Fibroblast of the aortic adventitia (primary cell): ENCODE measurements at places on chromosomes 1 and 21. TPM values are rescaled to one million over a fixed set of nuclear protein-coding genes. Genes with fewer than 3 reads are reported as not detected.

DNA sequence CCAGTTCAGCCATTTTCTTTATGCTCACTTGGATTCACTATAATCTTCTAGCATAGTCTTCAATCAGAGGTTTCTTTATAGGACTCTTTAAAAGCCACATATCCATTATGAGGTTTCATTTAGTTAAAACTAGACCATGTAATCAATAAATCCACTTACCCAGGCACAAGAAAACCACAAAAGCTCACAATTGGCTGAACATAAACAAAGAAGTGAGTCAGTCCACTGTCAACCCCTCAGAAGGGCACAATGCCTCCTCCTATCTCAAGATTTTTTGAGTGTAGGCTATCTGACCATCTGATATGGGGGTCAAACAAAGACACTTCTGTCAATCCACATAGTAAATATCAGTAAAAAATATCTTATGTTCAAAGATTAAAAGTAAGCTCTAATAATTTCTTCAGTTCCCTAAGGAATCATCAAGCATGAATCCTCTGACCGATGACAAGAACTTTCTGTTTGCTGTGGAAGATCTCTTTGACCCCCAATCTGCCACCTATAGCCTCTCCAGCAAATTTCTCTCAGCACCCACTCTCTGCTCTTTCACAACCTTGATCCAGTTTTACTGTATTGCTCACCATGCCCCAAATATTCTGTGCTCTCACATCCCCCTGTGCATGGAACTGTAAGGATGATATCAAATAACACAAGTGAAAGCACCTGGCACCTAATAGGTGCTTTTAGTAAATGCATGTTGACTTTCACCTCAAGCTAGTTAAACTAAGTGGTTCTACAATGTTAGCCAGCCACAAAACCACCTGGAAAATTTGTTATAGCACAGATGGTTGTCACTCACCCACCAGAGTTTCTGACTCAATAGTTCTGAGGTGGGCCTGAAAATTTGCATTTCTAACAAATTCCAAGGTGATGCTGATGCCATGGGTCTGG is 16.7 kb downstream of the RAB3B start:
- no peak for DNase-seq

GRCh38 chr1:56644919-56645676 is at the start of gene PRKAA2:
PRKAA2 (plus strand) TSS chr1:56645314; CDS start chr1:56645388, 74 bp downstream.
- no peak for DNase-seq

DNA sequence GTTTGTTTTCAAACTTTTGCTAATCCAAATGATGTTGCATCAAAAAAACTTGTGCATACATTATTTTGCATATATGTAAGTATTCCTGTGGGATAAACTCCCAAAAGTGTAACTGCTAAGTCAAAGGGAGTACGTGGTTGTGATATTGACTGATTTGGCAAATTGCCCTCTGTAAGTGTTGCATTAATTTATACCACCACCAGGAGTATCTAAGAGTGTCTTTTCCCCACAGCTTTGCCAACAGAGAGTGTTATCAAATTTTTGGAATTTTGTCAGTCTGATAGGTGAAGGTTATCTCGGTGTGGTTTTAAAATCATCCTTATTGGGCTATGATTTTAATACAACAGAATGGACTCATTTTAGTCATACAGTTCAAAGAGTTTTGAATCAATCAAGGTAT is 30.1 kb upstream of the PARP1 start:
- DNase-seq: peak; percentile 12

PTPN22 gene
- 0.99 and 1.6 TPM in 2 replicates for total RNA-seq

DNA sequence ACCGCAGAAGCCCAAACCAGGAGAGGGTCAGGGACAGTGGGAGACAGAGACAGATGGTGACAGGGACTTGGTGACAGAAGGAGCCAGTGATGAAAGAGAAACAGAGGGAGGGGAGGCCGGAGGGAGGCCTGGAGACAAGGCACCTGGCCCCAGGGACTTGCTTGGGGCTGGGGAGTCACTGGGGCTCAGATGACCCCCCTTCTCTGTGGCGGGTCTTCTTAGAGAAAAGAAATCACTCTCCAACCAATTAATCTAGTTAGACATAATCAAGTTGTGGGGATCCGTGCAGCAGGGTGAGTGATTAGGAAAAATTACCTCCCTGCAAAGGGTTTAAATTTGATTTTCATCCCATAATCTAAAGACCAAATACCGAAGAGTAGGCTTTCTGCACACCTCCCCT is 519.8 kb downstream of the PTPRU start:
- DNase-seq: no peak

- no peak for DNase-seq
Measured at GRCh38 chr1:23451441-23451840, 26.9 kb upstream of the TCEA3 start.

DNA sequence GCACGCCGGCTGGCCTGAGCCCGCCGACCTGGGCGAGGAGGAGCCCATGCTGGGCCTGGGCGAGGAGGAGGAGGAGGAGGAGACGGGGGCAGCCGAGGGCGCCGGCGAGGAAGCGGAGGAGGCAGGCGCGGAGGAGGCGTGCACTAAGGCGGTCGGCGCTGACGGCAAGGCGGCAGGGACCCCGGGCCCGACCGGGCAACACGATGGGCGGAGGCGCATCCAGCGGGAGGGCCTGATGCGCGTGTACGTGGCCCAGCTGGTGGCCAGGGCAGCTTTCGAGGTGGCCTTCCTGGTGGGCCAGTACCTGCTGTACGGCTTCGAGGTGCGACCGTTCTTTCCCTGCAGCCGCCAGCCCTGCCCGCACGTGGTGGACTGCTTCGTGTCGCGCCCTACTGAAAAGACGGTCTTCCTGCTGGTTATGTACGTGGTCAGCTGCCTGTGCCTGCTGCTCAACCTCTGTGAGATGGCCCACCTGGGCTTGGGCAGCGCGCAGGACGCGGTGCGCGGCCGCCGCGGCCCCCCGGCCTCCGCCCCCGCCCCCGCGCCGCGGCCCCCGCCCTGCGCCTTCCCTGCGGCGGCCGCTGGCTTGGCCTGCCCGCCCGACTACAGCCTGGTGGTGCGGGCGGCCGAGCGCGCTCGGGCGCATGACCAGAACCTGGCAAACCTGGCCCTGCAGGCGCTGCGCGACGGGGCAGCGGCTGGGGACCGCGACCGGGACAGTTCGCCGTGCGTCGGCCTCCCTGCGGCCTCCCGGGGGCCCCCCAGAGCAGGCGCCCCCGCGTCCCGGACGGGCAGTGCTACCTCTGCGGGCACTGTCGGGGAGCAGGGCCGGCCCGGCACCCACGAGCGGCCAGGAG is 7.2 kb upstream of the IBA57 start:
- no peak for DNase-seq

GRCh38 chr1:240831191-240831631 is 219.3 kb upstream of the GREM2 start:
- peak; percentile 92 for DNase-seq
